Hepatic stellate cell (primary cell): ENCODE measurements at places on chromosomes 2 and 18.

DNA sequence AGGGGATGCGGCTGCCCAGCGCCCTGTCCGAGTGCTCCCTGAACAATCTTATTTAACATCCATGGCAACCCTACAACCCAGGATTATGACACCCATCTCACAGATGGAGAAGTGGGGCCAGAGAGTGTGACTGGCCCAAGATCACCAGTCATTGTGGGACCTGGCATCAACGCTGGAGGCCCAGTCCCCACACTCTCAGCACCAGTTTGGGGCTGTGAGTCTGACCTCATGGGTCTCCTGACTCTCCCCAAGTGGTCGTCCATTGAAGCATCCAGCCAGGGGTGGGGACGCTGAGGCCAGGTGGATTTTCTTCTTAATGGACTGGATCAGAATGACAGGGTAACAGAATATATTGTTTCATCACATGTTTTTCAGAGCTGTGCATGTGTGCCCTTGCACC lies 24.5 kb downstream of the MAL start:
- DNase-seq: no peak

- DNase-seq: no peak
These were observed 58.9 kb upstream of the STK17B start for GRCh38 chr2:196230061-196230854.

DNA sequence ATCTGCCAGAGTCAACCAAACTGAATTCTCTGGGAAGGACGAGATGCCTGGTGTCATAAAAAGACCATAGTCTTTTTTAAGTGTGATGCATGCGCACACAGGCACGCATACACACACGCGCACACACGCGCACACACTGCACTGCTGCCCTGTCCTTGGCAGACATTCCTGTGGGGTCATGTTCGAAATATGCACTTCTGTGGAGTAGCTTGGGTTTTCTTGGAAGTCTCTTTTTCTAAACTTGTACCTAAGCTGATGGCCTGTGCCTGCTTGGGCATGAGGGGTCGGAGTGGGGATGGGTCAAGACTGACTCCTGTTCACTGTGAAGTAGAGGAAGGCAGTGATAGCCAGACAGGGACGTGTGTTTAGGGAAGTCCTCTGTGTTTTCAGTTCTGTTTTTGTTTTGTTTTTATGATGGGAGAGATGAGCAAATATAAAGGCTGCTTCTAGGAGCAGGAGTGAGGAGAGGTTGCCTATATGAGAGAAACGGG lies 4.0 kb upstream of the RMC1 start:
- DNase-seq: peak; percentile 45

- DNase-seq: no peak
These were observed 71.7 kb downstream of the MARCO start for GRCh38 chr2:119013671-119014070.

GRCh38 chr2:220674033-220674432 lies 898.1 kb downstream of the EPHA4 start:
- no peak for DNase-seq

- DNase-seq: no peak
These were observed 28.5 kb downstream of the ITGB1BP1 start for GRCh38 chr2:9394816-9395215.

DNA sequence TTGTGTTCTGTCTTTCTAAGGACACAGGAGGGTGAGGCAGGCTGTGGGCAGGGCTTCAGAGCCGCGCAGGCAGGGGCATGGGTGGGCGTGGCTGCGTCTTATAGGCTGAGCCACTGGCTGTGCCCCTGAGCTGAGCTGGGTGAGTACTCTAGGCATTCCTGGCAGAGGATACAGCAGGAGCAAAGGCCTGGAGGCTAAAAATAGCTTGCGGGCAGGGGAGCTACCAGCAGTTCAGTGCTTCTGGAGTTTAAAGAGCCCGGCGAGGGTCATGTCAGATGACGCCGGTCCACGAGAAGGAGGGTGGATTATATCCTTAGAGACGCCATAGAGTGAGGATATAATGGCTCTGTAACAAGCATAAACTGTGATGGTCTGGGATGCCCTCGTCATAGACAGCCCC lies 31.5 kb upstream of the PDIA6 start:
- DNase-seq: peak; percentile 70

GRCh38 chr2:70301344-70302194 lies at the start of gene FAM136A:
Gene FAM136A, minus strand, starts transcription at chr2:70302067. Its CDS starts 56 bp downstream, at chr2:70302011.
- peak; percentile 82 for DNase-seq

- no peak for DNase-seq
These were observed 80.5 kb downstream of the MYO5B start for GRCh38 chr18:50114448-50114847.

DNA sequence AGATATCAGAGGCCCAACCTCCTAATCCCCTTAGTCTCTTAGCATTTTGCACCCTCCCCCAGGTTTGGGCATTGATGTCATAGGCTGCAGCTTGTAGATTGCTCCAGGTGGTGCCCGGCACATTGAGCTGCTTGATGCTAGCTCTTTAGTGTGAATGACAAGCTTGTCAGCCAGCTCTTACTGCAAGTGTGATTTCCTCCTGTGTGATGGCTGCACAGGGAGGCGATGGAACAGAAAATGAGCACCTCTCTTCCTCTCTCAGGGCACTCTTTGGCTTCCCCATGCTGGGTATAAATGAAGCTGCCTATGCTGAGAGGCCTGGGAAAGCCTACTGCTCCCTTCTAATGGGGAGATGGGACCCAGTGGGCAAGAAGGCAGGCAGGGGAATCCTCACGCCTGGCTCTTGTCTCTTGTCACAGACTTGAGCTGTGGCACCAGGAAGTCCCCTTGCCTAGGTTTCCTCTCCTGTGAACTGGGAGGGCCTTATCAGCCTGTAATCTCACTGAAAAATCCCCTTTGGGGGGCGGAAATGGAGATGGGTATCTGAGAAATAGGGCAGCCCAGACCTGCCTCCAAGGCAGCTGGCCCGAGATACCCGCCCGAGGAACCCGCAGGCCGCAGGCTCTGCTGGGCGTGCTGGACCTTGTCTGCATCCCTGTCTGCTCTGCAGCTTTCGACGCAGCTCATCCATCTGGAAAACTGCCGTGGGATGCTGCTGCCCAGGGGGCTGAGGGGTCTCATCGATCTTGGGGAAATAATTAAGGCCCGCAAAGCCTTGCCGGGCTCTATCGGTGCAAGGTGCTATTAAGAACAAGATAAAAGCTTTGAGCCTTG lies 163.5 kb upstream of the CXCR4 start:
- DNase-seq: no peak

DNA sequence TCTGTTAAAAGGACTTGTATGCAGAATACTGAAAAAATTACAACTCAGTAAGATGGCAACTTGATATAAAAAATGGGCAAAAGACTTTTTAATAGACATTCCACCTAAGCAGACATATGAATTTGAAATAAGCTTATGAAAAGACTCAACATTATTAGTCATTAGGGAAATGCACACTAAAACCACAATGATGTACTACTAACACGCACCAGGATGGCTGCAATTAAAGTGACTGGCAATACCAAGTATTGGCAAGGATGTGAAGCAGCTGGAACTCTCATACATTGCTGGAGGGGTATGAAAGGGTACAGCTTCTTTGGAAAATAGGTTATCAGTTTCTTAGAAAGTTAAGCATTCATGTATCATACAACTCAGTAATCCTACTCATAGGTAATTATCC lies 3.2 kb upstream of the ENOSF1 start:
- DNase-seq: peak; percentile 54

GRCh38 chr2:56053679-56054078 lies 130.1 kb upstream of the EFEMP1 start:
- DNase-seq: no peak

GRCh38 chr18:48892146-48892855 lies 58.5 kb downstream of the SMAD7 start:
- DNase-seq: no peak

- DNase-seq: no peak
These were observed 375.1 kb upstream of the ID2 start for GRCh38 chr2:8306530-8307351.
